ENCODE measurements at places on chromosomes 1 and 21. TPM values are rescaled to one million over a fixed set of nuclear protein-coding genes. Genes with fewer than 3 reads are reported as not detected.

The PPIAL4G gene
- not detected for total RNA-seq

The VASH2 gene
- 3.3 TPM for total RNA-seq

The TEDDM1 gene
- total RNA-seq: not detected

The ZNF695 gene
- 5.8 TPM for total RNA-seq

The FALEC gene
- not detected for total RNA-seq

The LHX4 gene
- total RNA-seq: 0.11 TPM

The CITED4 gene
- 1.8 TPM for total RNA-seq

The DSCAM gene
- not detected for total RNA-seq

The ASAP3 gene
- total RNA-seq: 21.9 TPM

The F3 gene
- 30.2 TPM for total RNA-seq

The PCNT gene
- 40.8 TPM for total RNA-seq

The NECTIN4 gene
- 0.26 TPM for total RNA-seq

The NLRP3 gene
- 0.58 TPM for total RNA-seq

The CCDC30 gene
- total RNA-seq: 0.38 TPM

All from LHCN-M2 (cell line).